Activated CD4-positive, alpha-beta T cell treated with anti-CD3 and anti-CD28 coated beads, Interleukin-2, amount 50 U/mL, for 48 hours (primary cell): ENCODE measurements at places on chromosomes 1 and 21.

- no peak for DNase-seq
Measured at GRCh38 chr1:116988248-116988647, 13.3 kb upstream of the CD101 start.

- no peak for DNase-seq
Measured at GRCh38 chr21:27526451-27526850, 559.6 kb upstream of the ADAMTS5 start.

GRCh38 chr1:30061292-30062220 lies 661.8 kb downstream of the MATN1 start:
- no peak for DNase-seq

GRCh38 chr1:57831624-57832023 lies 407.8 kb upstream of the DAB1 start:
- no peak for DNase-seq

- no peak for DNase-seq
Measured at GRCh38 chr21:22258821-22259220, 1260.6 kb downstream of the NCAM2 start.

- no peak for DNase-seq
Measured at GRCh38 chr1:204498981-204499380, 4.4 kb upstream of the PIK3C2B start.

DNA sequence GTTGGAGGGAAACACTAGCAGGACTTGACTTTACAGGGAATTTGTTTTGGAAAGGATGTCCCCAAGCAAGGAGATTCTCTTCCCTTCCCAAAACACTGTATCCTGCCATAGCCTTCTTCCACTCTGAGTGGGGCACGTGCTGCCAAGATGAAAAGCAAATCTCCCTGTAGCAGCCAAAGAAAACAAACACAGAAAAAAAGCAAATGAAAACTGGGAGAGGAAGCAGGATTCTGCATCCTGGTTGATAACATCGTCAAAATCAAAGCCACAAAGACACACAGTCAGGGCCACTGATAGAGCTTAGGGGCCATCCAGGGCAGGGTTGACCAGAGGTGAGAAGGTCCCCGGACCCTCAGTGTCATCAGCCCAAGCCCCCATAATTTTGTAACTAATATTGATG lies 16.0 kb upstream of the MTARC2 start:
- DNase-seq = no peak

DNA sequence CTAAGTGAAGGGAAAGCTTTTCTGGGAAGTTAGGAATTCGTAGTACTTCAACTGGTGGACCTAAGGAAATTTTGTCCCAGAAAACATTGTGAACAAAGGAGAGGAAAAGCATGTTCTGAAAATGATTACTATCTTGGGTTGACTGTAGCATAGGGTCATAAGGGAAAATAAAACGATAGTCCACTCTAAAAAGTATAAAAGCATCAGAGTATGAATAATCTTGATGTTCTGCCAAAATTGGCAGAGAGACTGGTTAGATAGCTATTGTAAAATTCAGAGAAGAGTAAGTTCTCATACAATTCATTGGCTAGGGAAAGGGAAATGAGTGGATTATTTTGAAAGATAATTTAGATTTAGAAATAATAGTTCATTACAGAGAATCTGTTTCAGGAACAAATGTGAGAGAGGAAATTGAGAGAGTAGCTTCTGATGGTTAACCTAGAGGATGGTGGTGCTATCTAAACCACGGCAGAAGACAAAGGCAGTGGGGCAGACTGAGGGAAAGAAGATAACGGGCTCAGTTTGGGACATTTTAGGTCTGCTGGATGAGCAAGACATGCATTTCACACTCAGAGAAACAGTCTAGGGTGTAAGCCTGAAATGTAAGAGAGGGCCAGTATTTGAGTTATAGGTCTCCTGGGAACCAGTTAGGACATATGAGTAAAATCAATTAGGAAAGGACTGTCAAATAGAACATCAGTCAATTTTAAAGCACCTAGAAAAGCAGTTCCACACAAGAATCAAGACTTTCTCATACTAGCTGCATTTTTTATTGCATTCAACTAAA lies 799.3 kb upstream of the CXADR start:
- DNase-seq = no peak

DNA sequence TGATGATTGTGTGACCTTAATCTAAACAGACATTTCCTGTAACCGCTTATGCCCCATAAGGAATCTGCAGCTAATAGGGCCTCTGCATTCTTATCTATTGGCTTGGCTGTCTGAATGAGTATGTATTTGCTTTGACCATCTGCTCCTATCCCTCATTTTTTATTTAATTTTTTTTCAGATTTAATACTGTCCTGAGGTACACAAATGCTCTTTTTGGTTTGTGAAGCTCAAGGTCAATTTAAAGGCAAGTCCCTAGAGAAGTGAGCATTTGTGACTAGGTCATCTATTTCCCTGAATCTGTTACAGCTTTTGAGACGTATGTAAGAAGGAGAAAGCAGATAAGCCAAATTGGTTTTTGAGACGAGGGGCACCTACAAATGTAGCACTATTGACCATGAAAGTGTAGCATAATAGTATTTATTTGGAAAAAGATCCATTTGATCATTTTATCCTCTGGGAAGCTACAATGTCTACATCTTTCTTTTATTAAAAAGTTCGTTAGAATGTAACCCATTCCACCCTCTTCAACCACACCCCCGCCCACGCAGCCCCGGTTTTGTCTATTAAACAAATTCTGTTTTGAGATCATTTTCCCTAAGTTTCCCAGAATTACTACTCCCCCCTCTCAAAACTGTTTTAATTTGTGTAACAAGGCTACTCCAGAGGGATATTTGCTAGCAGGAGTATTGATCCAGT lies 69.2 kb upstream of the HSPA13 start:
- peak; percentile 41 for DNase-seq

DNA sequence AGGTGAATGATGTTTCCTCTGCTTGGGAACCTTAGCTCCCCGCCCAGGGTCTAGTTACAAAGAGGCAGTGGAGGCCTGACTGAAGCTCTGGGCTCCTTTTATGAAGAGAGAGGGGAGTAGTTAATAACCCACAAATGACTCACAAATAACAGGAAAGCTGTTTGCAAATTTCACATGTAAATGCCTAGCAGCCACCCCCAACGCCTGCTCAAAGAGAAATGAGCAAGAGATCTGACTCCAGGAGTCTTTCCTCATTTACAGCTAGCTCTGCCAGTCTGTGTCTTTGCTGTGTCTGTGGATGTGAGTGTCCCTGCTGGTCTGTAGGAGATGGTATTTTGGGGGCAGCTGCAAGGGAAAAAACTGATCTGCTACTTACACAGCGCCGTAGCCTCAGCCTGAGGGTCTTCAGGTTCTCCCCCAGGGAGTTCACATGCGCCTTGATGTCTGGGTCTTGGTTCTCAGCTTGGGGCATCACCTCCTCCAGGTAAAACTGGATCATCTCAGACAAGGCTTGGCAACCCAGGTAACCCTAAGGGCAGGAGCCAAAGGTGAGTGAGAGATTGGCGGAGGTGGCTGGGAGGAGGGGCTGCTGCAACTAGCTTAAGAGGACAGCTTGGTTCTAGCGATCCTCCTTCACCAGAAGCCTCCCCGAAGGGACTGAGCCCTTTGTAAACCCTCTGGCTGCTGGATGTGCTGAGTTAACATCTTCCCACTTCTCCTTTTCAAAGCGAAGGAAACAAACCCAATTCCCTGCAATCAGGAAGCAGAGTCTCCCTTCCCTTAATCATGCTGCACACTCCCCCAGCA lies at the start of gene IL19:
TSS of gene IL19 (plus strand) at position 243 of the 807 bp plus-strand sequence. CDS start 65,890 bp downstream, outside the sequence.
- no peak for DNase-seq

DNA sequence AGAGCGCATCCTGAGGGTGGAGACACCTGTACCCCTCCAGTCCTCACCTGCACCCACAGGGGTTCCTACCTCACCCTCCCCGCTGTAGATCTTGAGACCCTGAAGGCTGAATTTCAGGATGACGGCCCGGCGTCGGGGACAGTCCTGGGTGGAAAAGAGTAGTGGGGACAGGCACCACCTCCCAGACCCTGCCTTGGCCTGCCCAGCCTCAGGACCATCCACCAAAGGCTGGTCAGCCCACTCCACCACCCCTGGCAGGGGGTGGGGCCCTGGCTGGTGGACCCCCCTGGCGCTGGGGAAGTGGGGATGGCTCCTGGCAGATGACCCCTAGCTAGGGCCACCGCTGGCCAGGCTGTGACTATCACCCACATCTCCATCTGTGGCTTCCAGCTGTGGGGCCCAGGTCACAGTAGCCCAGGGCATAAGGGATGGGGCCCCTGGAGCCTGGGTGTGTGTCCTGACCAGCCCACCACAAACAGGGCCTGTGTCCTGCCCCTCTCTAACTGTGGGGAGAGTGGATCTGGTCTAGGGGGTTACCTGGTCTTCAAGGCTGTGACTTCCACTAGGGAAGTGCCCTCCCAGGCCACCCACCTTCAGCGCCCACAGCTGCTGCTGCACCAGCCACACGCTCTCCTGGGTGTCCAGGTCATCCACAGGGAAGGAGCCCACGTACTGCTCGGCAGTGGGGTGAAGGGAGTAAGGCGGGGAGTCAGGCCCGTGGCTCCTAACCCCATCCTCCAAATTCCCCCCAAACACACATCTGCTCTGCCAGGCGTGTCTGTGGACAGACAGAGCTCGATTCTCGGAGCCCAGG lies 5.4 kb downstream of the SH2D5 start:
- no peak for DNase-seq

- peak; percentile 26 for DNase-seq
Measured at GRCh38 chr1:54404939-54405897, 976 bp downstream of the SSBP3 start.

DNA sequence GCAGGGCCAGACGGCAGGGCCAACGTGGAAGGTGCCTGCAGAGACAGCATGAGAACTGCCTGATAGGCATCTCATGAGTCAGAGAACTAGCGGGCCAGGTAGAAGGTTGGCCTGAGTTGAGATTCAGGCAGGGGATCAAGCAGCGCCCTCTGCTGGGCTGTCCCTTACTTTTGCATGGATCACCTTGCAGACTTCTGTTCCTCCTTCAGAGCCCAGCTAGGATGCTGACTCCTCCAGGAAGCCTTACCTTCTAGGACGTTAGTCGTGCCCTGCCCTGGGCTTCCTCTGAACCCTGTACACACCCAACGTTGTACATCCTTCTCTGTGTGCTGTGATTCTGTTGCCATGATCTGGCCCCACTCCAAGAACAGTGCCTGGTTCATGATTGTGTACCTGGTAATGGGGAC lies 231.3 kb upstream of the VAMP3 start:
- DNase-seq = peak; percentile 48

DNA sequence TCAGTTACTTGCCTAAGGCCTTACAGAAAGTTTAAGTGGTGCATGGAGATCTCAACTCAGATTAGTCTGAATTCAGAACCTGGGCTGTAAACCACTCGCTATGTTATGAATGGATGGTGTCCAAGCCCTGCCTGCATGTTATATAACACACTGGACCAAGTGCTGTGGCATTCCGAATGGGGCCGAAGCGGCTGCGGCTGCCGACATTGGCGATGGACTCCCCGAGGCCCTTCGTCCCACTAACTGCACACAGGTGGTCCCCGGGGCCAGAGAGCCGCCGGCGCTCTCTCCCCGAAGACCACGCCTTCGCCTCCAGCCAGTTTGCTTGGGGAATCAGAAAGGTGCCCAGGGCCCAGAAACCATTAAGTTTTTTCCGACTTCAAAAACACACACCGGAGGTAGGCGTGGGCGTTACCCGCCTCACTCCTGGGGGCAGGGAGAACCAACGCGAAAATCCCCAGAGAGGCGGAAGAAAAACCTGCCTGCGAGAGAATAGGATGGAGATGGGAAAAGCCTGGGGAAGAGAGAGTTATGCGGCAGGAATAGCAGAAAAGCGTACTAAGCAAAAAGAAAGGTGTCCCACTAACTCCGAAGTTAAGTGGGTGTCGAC lies 579 bp upstream of the TENT5C start:
- DNase-seq = no peak
